ENCODE measurements at places on chromosomes 1 and 21.

DNA sequence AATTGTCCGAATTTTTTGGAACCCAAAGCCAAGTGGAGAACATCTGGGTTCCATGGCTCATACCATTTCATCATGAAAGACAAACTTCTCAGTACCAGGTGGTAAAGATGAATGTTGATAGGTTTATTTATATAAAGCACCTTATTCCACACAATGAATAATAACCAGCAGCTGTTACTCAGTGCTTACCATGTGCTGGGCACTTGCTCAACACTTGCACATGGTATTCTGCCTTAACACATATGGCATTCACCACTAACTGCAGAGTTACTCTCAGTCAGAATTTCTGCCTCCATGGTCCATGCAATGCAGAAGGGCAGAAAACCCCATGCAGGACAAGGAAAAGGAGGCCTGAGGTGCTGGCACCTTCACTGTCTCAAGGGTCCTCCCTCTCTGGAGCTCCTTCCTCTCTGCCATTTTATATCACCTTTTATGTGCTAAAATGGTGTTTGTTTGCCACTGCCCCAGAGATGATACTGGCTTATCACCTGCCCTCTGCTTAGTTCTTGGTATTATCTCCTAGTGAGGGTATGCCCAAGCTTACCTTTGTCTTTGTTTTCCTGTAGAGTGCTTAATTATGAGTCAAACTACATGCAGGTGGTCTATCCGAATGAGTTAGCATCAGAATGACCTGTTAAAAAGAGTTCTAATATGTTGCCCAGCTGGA is 76.7 kb upstream of the ZNF326 start:
- DNase-seq: no peak

GRCh38 chr1:36968730-36969129 is 65.6 kb downstream of the GRIK3 start:
- DNase-seq: no peak

GRCh38 chr21:35423709-35424108 is 374.6 kb upstream of the RUNX1 start:
- no peak for DNase-seq

- DNase-seq: peak; percentile 74
Observed at GRCh38 chr1:150021191-150021694, 10.7 kb upstream of the OTUD7B start.

GRCh38 chr1:114134518-114134917 is 19.2 kb downstream of the SYT6 start:
- DNase-seq: no peak

DNA sequence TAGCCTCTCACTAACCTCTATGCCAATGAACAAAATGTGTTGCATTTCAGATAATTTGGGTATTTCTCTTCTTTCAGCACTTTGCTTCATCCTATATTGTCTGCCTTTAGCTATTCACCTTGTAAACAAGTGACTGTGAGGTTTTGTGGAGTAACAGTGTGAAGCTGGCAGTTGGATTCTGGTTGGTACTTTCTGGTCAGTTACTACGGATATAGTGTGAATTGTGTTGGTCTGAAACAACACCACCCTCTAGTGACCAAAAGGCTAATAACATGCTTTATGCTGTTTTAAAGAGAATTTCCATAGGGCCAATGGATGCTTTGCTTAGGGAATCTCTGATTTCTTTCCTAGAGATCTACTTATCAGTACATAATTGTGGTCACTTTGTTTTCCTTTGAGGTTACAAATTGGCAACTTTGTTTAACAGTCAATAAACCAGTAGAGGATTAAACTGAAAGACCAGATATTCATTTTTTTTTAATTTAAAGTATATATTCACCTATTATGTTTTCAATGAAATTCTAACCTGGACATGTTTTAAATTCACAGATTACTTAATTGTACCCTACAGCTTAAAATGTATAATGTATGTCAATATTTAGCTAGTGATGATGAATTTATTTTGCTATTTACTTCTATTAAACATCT is 2.5 kb upstream of the PTGER3 start:
- peak; percentile 27 for DNase-seq

Data from colonic mucosa (tissue), 4 donors.